ENCODE measurements at places on chromosomes 13 and 19.

DNA sequence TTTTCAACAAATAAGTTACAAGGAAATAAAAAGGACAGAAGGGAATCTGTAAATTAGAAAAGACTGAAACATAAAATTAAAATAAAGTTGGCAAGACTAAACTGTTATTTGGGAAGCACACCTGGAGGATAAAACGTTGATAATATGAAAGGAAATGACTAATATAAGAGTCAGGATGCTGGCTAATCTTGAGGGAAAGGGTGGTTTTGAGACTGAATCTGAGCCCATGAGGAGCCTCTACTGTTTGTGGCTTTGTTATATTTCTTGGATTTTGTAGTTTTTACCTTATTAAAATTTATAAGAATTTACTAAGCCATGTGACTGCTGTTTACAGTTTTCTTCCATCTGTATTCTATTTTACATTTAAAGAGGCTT is 718.0 kb upstream of the SPRY2 start:
- DNase-seq = no peak

DNA sequence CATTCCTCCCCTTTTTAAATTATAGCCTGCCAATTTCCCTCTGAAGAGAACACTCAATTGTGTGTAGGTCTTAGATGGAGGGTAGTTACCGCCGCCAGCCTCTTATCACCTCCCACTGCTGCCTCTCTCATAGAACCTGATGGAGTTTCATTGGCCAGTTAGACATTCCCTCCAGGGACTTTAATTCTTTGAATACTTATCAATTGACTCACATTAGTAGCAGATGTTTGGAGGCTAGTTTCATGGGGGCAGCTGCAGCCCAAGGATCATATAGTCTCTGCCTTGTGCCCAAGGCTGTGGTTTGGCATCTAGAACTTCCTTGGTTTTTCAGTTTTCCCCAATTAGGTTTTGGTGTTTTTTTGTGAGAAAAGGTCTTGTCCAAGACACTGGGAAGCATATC is 318.9 kb upstream of the HTR2A start:
- peak; percentile 68 for DNase-seq

DNA sequence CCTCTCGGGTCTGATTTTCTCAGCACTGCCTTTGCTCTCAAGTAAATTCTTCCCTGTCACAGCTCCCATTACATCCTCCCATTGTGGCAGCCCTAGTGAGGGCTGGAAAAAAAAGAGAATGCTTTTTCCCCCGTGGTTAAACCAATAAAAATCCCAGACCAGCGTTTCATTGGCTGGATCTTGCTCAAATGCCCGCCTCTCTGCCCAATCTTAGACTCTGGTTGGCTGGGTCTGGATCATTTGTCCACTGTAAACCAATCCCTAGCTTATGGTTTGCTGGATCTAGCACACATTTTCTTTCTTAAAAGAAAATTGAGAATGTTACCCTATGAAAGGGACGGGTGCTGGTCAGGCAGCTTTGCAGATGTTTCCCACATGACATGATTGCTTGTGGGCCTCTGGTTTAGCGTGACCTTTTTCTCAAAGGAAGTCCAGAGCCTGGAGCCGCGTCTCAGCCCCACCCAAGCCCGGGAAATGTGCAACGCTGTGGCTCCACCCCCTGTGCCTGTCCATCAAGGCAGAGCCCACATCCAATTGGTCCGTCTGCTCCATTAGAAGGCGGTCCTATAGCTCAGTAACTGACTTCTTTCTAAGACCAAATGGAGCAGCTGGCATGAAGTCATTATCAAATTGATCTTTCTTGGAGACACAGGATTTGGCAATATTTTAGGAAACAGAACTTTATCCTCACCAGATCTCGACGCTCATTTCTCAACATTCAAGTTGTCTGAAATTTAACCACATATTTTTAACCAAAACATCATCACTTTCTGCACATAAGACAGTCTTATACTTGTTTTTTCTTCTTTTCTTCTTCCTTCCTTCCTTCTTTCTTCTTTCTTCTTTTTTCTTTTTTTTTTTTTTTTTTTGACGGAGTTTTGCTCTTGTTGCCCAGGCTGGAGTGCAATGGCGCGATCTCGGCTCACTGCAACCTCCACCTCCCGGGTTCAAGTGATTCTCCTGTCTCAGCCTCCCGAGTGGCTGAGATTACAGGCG is 2.6 kb upstream of the MCEMP1 start:
- DNase-seq = no peak

DNA sequence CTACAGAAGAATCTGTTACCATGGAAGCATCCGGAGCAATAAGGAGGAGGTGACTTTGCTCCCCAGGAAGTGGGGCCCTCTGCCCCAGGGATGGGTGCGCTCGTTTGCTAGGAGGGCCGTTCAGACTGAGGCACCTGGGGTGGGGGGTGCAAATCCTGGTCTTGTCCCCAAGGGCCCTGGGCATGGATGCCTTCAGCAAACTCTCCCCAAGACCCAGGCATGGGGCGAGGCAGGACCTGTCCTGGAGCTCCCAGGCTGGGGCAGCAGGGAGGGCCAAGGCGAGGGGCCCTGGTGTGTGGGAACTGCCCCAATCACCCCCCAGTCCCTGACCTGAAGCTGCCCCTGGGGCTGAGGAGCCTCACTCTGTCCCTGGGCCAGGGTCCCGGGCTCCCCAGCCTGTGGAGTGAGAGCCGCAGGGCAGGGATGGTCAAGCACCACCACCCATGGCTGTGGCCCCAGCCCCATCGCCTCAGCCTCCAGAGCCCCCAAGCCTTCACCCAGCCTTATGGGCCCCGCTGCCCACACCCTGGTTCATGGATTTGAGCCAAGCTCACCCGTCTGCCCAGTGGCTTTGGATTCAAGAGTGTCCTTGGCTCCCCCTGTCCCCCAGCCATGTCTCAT is 240.6 kb upstream of the SGCG start:
- DNase-seq = no peak
